Fibroblast of lung (primary cell): ENCODE measurements at places on chromosomes 6 and 20. TPM values are rescaled to one million over a fixed set of nuclear protein-coding genes. Genes with fewer than 3 reads are reported as not detected.

DNA sequence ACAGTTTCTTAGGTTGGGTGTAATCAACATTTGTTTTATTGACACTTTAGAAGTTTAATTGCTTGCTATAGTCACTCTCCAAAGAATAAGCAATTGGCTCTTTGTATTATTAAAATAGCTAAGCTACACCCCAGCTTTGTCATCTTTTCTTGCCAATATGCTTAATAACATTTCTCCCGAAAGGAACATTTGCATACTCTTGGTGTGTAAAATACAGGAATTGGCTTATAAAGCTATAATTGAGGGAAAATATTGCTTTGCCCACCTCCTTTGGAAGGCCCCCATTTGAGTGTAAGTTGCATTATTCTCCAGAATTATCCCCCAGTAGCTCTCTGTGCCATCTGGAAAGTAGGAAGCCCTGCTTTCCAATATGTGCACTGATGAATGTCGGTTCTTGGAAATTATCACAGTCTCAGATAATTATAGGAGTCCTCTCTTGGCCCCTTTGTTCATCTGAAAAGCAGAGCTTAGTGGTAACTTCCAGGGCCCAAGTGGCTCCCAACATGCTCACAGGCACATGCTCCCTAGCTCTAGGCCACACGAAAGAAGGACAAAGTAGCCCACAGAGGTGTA lies 92.4 kb upstream of the B3GAT2 start:
- no peak overlapping the region for H3K4me3 ChIP-seq
- H3K27ac ChIP-seq: no peak overlapping the region
- H3K27me3 ChIP-seq: no peaks in the 10 kb centered on the region
- H3K4me1 ChIP-seq: no peaks in the 10 kb centered on the region
- no peak for DNase-seq
- no peaks in the 10 kb centered on the region for H3K36me3 ChIP-seq

- no peak overlapping the region for H3K27ac ChIP-seq
- no peaks in the 10 kb centered on the region for H3K4me1 ChIP-seq
- no peak for DNase-seq
- no peak overlapping the region for H3K4me3 ChIP-seq
- no peaks in the 10 kb centered on the region for H3K36me3 ChIP-seq
Measured at GRCh38 chr6:124026694-124027093, 223.0 kb downstream of the NKAIN2 start.

DNA sequence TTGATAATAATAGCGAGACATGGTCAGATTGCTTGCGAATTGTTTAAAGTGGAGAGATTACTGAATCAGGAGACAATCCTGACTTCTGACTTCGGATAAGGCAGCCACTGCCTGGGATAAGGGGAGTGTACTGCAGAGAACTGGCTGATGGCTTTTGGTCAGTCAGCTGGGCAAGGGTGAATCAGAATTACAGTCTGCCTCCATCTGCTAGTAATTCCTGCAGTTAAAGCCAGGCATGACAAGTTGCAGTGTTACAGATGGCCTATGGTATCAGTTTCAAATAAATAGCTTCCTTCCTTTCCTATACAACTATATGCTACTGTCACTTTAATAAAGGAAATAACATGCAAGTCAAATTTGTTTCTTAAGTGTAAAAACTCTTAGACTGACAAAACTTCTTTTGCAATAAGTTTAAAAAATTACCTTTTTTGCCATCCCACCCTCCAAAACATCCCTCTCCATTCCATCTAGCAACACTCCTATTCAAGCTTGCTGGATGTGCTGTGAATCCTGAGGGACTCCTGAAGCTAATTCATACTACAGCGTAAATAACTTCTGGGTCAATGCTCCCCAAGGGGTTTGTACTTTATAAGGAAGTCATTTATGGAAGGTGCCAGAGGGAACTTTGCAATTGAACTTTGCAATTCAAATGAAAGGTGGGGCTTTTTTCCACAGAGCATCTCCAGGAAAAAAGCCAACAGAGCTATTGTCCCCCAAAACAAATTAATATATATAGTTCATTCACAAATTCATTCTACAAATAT lies 245.2 kb downstream of the ADGRB3 start:
- H3K36me3 ChIP-seq: no peaks in the 10 kb centered on the region
- H3K27me3 ChIP-seq: no peaks in the 10 kb centered on the region
- H3K4me3 ChIP-seq: no peak overlapping the region

- no peaks in the 10 kb centered on the region for H3K4me1 ChIP-seq
- no peaks in the 10 kb centered on the region for H3K27me3 ChIP-seq
- no peaks in the 10 kb centered on the region for H3K36me3 ChIP-seq
- H3K4me3 ChIP-seq: no peak overlapping the region
- no peak for DNase-seq
- H3K27ac ChIP-seq: no peak overlapping the region
Measured at GRCh38 chr20:2341336-2341735, 39.4 kb upstream of the TGM6 start.

DNA sequence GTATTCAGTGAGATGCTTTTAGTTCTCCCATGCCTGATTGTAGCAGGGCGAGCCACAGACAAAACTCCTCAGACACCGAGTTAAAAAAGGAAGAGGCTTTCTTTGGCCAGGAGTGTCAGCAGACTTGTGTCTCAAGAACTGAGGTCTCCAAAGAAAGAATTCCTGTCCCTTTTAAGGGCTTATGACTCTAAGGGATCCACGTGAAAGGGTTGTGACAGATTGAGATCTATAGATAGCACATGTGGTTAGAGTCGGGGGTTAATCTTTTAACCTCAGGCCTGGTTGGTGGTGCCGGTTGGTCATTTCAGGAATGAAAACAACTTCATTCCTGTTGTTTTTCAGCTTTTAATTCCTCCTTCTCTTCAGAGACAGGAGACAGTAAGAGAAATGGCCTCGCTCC lies 168.8 kb upstream of the GRIK2 start:
- no peaks in the 10 kb centered on the region for H3K4me1 ChIP-seq
- no peaks in the 10 kb centered on the region for H3K27me3 ChIP-seq
- H3K27ac ChIP-seq: no peak overlapping the region

DNA sequence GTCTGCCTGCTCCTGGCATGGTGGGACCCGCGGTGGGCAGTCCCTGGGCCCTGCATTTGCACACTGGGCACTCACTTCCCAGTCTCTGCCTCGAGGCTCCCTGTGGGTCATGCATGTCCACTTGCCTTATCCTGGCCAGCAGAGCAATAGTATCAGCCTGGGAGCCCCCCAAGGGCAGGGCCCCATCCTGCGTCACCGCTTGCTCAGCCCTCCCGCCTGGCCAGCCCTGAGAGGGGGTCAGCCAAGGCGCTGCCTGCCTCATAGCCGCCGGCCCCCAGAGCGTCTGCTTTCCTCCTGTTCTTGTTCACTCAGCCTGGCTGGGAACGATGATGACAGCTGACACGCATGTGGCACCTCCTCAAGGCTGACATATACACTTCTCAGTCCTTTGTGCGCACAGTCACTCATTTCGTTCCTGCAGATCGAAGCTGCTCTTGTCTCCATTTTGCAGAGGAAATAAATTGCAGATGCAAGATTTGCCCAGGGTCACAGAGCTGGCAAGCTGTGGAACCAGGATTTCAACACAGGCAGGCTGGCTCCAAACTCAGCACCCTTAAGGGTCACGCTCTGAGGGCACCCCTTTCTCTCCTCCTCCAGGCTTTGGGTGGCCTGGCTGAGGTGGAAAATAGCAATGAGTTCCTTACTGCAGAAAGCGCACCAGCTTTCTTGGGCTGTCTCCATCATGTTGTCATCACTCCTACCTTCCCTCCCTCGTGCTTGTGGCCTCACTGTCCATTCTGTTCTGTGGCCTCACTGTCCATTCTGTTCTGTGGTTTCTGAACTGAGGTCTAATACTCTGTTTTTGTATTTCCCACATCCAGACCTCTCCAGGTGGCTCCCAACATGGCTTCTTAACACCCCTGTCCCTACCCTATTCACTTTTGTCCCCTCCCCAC lies 17.2 kb downstream of the KCNK17 start:
- no peak overlapping the region for H3K27ac ChIP-seq
- no peaks in the 10 kb centered on the region for H3K27me3 ChIP-seq
- H3K4me1 ChIP-seq: no peaks in the 10 kb centered on the region
- peak; percentile 80 for DNase-seq
- no peaks in the 10 kb centered on the region for H3K36me3 ChIP-seq

DNA sequence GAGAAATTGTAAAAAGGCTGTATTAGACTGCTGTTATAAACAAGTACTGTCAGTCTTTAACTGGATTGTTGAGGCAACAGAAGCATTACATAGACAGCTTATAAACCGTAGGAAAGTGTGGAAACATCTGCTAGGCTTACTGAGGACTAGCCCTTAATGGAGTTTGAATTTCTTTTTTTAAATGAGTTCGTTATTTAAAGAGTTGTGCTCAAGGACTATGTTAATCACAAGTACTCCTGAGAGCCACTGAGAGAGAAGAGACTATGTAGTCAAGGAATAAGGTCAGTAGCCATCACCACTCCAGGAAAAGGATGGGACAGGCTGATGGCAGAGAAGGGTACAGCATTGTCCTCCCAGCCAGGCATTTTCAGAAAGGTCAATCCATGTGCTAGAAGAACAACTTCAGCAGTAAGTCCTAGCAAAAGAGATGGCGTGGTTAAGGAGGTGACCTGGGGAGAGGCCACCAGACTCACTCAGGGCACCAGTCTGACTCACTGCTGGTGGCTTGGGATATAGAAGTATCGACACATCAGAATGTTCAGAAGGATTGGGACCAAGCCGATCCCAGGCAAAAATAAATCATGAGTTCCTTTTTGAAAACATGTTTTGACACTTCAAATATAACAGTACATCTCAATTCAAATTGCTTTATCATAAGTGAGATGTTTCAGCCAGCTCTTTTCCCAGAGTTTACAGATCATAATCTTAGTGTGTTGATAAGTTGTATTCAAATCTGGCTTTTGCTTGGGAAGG lies 6.4 kb downstream of the RPS12 start:
- peaks cover 10% of the 10 kb centered on the region for H3K36me3 ChIP-seq
- H3K27ac ChIP-seq: no peak overlapping the region
- peaks cover 2% of the 10 kb centered on the region for H3K4me1 ChIP-seq
- DNase-seq: peak; percentile 29

DNA sequence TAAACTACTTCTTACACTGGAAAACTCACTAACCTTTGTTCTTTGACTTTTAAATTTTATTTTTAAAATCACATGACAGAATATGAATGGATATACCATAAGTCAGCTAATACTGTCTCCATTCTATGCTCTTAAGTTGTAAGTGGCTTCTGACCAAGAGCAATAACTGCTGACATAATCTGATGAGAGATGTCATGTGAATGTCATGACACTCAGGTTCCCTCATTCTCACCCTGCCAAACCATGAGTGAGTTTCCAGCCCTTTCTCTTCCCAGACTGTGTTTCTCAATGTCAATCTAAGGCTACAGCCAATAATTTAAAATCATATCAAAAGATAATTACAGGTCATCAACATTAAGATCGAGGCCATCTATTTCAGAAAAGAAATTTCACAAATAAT lies 39.7 kb downstream of the KIF16B start:
- no peaks in the 10 kb centered on the region for H3K27me3 ChIP-seq
- no peaks in the 10 kb centered on the region for H3K4me1 ChIP-seq
- no peaks in the 10 kb centered on the region for H3K36me3 ChIP-seq

DNA sequence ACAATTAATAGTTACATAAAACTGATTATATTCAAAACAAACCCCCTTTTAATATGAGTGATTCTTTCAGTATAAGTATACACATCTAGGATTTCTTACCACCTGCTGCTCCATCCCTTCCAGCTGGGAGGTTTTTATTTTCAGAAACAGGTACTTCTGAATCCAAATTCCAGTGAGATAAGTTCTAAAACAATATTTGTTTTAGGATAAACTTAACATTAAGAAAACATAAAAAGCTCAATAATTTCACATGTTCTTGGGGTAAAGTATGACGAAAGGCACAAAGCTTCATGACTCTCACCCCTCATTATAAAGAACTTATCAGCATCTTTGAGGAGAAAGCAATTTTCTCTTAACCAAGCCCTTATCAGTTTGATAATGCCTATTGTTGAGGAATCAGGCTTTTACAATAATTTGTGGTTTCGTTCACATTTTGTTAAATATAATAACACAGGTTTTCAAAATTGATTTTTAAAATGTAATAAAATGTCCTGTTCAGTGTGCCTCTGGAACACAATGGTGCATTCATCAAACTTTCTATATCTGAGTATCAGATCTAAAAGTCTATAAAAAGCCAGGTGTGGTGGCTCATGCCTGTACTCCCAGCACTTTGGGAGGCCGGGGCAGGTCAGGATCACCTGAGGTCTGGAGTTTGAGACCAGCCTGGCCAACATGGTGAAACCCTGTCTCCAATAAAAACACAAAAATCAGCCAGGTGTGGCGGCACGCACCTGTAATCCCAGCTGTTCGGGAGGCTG lies 4.3 kb downstream of the FAM217A start:
- DNase-seq: no peak
- no peaks in the 10 kb centered on the region for H3K36me3 ChIP-seq
- H3K27ac ChIP-seq: no peak overlapping the region

DNA sequence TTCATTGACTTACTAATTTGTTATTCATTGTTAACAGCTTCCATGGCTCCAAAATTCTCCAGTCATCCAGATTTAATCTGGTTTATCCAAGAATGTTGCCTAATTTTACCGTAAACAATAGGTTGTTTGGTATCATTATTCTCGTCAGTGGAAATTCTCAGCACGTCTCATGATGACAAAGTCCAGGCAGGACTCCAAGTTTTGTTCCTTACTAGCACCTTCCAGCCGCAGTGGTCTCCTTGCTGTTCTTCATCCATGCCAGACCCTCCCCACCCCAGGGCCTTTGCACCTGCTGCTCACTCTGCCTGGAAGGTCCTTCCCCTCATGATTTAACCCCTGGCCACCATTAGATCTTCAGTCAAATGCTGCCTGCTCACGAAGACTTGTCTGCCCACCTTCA lies 48.1 kb upstream of the NAA20 start:
- no peak for DNase-seq
- no peaks in the 10 kb centered on the region for H3K27me3 ChIP-seq
- H3K4me1 ChIP-seq: peaks cover 13% of the 10 kb centered on the region
- H3K4me3 ChIP-seq: no peak overlapping the region
- H3K36me3 ChIP-seq: no peaks in the 10 kb centered on the region

DNA sequence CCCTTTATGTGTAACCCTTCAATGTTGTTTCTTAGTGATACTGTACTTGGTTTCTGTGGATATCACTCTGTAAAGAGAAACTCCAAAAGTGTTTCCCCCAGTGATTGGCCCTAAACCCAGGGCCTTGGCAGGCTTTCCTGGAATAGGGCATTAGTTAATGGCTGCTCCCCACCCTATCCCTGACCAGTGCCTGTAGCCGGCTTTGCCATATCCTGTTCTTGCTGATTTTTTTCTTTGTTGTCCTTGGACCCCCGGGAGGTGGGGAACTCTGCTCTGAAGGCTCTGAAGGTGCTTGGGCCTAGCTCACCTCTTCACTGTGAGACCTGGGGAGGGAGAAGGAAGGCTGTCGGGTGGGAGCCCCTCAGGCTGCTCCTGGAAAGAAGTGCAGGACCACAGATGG lies 120.1 kb downstream of the TCP11 start:
- no peak overlapping the region for H3K4me3 ChIP-seq
- H3K4me1 ChIP-seq: peaks cover 28% of the 10 kb centered on the region
- no peaks in the 10 kb centered on the region for H3K36me3 ChIP-seq
- peak; percentile 9 for DNase-seq

E2F1 gene
- total RNA-seq: 0.51 and 2.1 TPM in 2 replicates

CDSN gene
- total RNA-seq: not detected in 2 replicates

TAGAP gene
- total RNA-seq: under 0.01 TPM in 1 of 2 replicates, not detected in the other

GABRR2 gene
- total RNA-seq: 0.17 and 0.26 TPM in 2 replicates

MOG gene
- not detected in 2 replicates for total RNA-seq
